ENCODE measurements at places on chromosomes 2 and 18.

- peak; percentile 100 for DNase-seq
Observed at GRCh38 chr2:234241656-234242458, 191.4 kb downstream of the SPP2 start.

GRCh38 chr2:178993788-178994187, 56.1 kb downstream of the CCDC141 start:
- DNase-seq = no peak

- no peak for DNase-seq
Observed at GRCh38 chr2:170882758-170883157, 46.3 kb upstream of the GORASP2 start.

DNA sequence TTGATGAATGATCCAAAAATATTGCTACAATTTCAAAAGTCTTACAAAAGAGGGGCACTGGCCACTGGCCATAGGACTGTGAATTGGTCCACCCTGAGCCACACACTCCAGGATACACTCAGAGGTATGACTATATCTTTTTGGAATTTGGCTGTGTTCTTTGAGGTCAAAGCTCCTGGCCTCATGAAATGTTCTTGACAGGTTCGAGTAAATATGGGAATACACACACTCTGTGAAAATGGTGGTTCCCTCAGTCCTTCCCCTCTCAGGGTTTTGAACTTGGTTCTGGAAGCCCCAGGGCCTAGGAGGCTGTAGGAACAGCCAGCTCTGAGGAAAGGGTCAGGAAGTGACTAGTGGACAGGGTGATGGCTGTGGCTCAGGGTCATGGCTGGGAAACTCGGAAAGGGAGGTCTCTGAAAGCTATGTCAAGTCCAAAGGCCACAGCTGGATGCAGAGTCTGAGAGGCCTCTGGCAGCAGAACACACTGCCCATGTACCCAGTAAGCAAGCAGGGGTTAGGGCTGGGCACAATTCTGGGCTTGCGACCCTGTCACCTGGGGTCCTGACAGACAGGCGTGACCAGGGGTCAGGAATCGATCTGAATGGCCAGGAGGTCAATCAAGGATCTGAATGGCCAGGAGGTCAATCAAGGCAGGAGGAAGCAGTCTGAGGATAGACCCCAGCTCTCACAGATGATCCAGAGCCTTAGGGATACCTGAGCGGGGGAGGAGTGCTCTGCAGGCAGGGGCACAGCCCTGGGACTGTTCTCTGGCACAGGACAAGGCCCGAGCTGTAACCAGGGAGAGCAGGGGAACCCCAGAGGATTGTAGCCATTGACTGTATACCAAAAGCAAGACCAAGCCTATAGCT, 223.4 kb upstream of the SMAD2 start:
- DNase-seq = peak; percentile 17

DNA sequence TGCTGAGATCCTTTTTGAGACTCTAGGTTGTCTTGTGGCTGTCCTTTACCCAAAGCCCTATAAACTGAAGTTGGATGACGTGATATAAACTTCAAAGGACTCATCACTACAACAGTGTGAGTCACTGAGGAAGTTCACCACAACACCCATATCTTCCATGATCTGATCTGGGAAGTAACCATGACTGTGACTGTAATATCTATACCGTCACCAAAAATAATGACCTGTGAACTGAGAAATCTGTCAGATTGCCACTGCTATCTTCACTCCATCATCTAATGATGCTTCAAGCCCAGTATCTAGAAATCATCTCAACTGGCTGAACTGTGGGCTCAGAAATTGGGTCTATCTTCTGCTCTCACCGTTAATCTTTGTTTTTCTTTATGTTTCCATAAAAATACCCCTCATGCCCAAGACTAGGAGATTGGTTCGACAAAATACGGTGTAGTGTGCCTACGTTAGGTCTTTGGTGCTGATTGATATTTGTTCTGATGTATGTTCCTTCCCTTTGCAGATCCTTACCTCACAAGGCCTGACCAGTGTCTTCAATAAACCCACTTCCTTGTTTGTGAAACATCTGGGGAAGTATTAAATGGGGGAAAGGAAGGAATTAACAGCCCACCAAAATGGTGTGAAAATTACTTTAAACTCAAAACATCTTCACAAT, 78.2 kb downstream of the MYL12B start:
- DNase-seq = peak; percentile 87

GRCh38 chr2:148602885-148603561, 41.5 kb upstream of the EPC2 start:
- no peak for DNase-seq

DNA sequence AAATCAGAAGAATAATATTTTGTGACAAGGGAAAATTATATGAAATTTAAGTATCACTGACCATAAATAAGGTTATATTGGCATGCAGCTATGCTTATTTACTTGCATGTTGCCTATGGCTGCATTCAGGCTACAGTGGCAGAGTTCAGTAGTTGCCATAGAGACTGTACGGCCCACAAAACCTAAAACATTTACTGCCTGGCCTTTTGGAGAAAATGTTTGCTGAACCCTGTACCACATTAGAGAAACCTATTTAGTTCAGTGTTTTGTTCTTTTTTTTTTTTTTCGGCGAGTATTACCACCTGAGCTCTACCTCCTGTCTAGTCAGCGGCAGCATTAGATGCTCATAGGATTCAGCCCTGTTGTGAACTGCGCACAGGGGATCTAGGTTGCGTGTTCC, 163.7 kb downstream of the MCFD2 start:
- no peak for DNase-seq

DNA sequence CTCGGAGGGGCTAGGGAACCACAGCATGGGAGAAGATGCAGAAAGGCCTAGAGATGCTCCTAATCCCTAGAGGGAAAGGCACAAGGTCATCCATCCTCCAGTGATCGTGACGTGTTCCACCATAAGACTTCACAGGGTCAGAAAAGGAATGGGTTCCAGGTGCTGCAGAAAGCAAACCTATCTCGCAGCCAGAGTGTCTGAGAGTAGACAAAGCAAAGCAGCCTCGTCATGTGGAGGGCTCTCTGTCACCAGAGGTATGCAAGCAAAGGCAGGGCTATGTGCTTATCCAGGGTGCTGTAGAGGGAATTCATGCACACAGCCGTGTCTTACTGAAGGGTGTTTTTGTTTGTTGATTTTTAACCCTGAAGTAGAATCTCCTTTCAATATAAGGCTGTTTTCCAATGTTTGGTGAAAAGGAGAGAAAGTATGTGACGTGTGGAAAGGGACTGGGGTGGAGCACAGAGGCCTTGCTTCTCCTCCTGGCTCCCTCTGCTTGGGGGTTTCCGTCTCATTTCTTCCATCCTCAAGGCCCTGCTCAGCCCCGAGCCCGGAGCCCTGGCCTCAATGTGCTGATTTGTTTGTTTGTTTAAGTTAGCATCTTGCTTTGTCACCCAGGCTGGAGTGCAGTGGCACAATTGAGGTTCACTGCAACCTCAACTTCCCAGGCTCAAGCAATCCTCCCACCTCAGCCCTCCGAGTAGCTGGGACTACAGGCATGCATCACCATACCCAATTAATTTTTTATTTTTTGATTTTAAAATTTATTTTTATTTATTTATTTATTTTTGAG, 3.0 kb downstream of the GPR55 start:
- no peak for DNase-seq

DNA sequence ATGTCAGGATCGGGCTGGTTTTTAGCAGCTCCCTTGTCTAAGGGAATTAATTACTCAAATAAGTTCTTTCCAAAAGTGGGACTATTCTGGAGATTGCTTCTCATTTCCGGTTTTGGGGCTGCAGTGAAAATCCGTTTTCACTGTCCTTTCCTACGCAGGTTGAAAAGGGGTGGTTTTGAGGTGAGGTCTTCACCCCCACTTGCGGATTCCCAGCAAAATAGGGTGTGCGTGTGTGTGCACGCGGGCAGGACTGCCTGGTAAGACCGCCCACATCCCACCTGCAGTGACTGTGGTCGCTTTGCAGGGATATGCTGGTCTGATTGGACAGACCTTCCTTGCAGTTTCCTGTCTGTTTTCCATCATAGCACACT, 472 bp upstream of the PLEKHM3 start:
- no peak for DNase-seq

- no peak for DNase-seq
Observed at GRCh38 chr2:168174756-168175155, 72.6 kb downstream of the STK39 start.

- DNase-seq = peak; percentile 10
Observed at GRCh38 chr18:56062931-56063330, 474.9 kb upstream of the TCF4 start.

- DNase-seq = no peak
Observed at GRCh38 chr2:159086342-159086741, 117.9 kb downstream of the TANC1 start.

DNA sequence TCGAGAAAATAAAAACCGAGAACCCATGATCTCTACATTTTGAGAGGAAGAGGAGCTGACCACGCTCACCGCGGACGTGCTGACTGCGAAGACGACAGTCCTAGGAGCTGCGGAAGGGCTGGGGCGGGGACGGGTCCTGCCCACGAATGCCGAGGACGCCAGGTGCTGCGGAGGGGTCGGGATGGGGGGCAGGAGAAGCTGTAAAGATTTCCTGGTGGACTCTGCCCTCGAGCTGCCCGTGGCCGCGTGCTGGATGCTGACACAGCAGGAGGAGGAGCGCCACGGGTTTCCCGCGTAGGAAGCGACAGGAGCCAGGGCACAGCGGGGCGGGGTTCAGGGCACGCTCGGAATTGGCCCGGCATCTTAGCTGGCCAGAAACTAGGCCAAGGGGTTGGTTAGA, 22.2 kb downstream of the ZSCAN30 start:
- DNase-seq = no peak

DNA sequence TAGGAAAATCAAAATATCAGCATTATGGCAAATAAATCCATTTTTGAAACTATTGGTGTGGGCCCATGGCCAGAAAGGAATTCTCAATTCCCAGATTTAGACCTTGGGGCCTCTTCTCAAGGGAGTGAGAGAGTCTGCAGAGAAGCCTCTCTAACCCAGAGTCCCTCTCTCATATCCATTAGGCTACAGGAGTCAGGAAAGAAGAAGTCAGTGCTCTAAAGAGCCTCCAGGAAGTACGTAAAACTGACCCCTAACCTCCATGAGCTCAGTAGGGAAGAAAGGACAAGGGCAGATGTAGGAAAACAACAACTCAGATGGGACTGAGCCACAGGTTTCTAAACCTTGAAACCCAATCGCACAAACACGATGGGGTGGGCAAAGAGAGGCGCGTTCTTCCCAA, 479.9 kb upstream of the TNP1 start:
- DNase-seq = no peak

DNA sequence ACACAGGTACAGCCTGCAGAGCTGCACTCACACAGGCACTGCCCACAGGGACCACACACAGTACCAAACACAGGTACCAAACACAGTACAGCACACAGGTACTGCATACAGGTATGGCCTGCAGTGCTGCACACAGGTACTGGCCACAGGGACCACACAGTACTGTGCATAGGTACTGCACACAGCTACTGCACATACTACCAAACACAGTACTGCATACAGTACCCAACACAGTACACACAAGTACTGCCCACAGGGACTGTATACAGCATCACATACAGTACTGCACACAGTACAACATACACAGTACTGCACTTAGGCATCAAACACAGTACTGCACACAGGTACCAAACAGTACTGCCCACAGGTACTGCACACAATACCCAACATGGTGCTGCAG, 74.3 kb downstream of the ZNF236 start:
- DNase-seq = no peak

DNA sequence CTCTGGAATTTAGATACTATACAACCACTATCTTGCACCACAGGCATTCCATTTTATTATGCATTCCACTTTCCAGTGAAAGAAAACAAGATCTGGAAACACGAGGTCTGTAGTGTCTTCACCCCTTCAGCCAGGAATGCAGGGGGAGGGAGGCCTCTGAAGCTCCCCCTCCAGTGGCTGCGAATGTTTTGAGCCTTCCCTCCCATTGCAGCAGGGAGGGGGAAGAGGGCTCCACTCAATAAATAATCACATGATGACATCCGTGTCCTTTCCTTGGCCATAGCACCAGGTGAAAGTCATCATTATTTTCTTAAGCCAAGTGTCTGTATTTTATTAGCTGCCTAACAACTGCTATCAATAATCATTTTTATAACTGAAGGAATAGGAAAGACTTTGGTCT, 38.6 kb downstream of the ALPK2 start:
- DNase-seq = peak; percentile 75

DNA sequence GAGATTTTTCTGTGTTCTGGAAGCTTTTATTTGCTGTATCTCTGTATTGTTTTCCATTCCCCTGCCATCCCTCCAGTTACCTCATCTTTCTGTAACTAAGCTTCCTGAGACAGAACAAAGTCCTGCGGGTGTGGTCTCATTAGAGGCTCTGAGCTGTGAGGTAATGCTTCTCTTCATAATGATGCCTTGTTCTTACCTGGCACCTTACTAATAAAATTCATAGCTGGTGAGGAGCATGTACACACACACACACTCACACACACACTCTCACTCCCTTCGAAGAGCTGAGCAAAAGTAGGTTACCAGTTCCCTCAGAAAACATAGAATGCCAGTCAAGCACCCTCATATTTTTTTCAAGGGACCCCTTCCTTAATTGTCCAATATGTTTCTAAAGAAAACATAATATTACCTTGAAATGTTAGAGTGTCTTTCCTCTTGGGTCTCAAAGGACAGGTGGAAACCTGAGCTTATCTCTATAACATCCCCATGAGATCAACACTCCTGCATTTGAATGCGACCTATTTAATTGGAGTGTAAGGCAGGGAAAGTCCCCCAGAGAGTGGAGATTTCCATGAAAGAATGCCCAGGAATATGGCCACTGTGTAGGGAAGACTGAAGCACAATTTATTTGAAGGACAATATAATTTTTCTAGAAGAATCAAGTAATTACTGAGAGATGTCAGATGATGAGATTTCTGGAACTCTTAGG, 161.6 kb upstream of the NCK2 start:
- no peak for DNase-seq

- DNase-seq = no peak
Observed at GRCh38 chr18:8978394-8978793, 124.1 kb upstream of the NDUFV2 start.

GRCh38 chr2:199875400-199875799, 24.4 kb upstream of the FTCDNL1 start:
- DNase-seq = no peak

DNA sequence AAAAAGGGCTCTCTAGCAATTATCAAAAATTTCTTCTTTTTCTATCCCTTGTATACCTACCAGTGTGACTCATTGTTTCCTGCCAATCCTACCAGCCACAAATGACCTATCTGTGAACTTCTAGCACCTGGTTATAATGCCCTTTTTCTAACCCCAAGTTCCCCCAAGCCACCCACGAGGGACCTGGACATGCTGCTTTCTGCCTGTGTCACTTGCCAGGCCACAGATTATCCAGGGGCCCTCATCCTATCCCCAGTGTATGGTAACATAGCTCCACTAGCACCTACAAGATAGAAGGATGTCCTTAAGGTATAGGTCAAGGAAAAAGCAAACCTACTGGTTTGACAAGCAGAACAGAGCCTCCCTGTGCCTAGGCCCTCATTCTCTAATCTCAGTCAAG, 26.8 kb downstream of the AAK1 start:
- DNase-seq = peak; percentile 30

- DNase-seq = peak; percentile 47
Observed at GRCh38 chr18:111306-112014, 46.9 kb upstream of the USP14 start.

GRCh38 chr2:42722320-42723190, 41.4 kb downstream of the OXER1 start:
- DNase-seq = no peak

GRCh38 chr18:1488957-1489356, 584.3 kb downstream of the ADCYAP1 start:
- no peak for DNase-seq
